ENCODE measurements at places on chromosomes 4 and X.

DNA sequence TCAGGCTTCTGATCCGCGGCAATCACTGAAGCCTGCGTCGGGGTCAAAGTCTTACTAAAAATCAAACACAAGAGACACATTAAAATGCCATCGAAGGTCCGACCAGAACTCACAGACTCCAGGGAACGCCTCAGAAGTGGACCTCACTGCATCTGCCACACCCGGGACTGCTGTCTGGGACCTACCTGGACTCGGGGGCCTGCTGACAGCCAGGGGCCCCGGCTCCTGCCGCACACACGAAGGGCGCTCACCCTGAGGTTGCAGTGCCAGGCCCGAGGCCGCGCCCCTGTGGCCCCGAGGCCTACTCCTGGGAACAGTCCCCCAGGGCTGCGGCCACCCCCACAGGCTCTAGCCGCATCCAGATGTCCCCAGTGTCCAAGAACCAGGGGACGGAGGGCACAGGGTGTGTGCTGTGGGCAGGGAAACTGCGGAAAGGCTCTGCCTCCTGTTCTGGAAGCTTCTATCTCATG lies 7.4 kb downstream of the CTBP1 start:
- DNase-seq, result no peak

DNA sequence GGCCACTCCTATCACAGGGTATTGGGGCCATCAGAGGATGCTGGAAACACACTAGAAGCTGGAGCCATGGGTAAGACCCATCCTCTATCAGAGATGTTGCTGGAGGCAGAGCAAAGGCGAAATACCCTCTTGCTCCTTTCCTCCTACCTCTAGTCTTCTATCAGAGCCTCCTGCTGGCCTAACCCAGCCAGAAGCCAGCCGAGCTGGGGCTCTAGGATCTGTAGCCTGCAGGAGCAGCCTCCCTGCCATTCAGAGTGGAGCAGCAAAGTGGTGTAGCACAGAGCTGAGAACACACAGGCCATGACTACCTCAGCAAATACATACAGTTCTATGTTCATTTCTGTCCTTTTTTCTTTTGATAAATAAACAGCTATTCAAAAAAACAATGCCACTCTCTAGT lies 35.7 kb downstream of the GATB start:
- DNase-seq, result no peak

GRCh38 chrX:108285918-108286317 lies 152.3 kb downstream of the COL4A6 start:
- DNase-seq, result no peak

GRCh38 chr4:100797791-100798190 lies 280.0 kb upstream of the EMCN start:
- DNase-seq, result no peak

- DNase-seq, result no peak
Observed at GRCh38 chrX:133697656-133698055, 282.4 kb upstream of the GPC4 start.

Measured in natural killer cell (primary cell).